ENCODE measurements at places on chromosomes 13 and 19. TPM values are rescaled to one million over a fixed set of nuclear protein-coding genes. Genes with fewer than 3 reads are reported as not detected.

The ADGRE3 gene
- total RNA-seq = not detected

The KISS1R gene
- not detected for total RNA-seq

The TLE2 gene
- total RNA-seq = 91.0 TPM

The AXL gene
- 61.3 TPM for total RNA-seq

The CYP4F11 gene
- total RNA-seq = 0.56 TPM

The DIRAS1 gene
- 0.67 TPM for total RNA-seq

The MISP gene
- 0.63 TPM for total RNA-seq

The ZNF562 gene
- total RNA-seq = 27.6 TPM

The MATK gene
- total RNA-seq = 0.93 TPM

The SPINT2 gene
- 567 TPM for total RNA-seq

The ZNF132 gene
- 15.7 TPM for total RNA-seq

The CEACAM3 gene
- total RNA-seq = not detected

The CACNA1A gene
- 2.5 TPM for total RNA-seq

The ZFP36 gene
- 32.4 TPM for total RNA-seq

The PRTN3 gene
- not detected for total RNA-seq

The TMEM143 gene
- 9.0 TPM for total RNA-seq

The RPS15 gene
- total RNA-seq = 2,977 TPM

The SIGLEC10 gene
- total RNA-seq = 5.3 TPM

The ZNF112 gene
- total RNA-seq = 8.1 TPM

The ZIC5 gene
- not detected for total RNA-seq

The CYP2A7 gene
- not detected for total RNA-seq

The CRX gene
- total RNA-seq = not detected

The GPR12 gene
- total RNA-seq = 0.33 TPM

The ZNF135 gene
- 17.9 TPM for total RNA-seq

The MEF2B gene
- 1.5 TPM for total RNA-seq

The CALR3 gene
- total RNA-seq = not detected

The GFY gene
- not detected for total RNA-seq

The INAFM1 gene
- 8.2 TPM for total RNA-seq

The PALM3 gene
- total RNA-seq = 9.6 TPM

The ONECUT3 gene
- not detected for total RNA-seq
